ENCODE measurements at places on chromosomes 16 and 17. TPM values are rescaled to one million over a fixed set of nuclear protein-coding genes. Genes with fewer than 3 reads are reported as not detected.
A peak's percentile ranks its signal among the peaks of the same experiment; 100 is the strongest.

DNA sequence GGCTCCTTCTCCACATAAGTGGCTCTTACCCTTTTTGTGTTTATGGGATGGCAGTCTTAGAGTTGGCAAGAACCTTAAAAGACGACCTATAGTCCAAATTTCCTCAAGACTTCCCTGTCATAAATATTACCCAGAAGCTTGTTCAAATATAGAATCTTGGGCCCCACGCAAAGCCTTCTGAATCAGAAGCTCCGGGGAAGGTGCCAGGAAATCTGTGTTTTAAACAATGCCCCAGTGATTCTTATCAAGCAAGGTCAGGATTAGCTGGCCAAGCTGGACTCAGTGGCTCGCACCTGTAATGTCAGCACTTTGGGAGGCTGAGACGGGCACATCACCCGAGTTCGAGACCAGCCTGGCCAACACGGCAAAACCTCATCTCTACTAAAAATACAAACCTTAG, 85.7 kb downstream of the TIMM22 start:
- peak; percentile 79 for DNase-seq

GRCh38 chr17:34451313-34451712, 88.3 kb upstream of the CCL1 start:
- no peak for DNase-seq

- peak; percentile 58 for DNase-seq
Measured at GRCh38 chr16:88768071-88768783, 16.8 kb downstream of the PIEZO1 start.

GRCh38 chr16:82621781-82622180, 5.0 kb upstream of the CDH13 start:
- no peak for DNase-seq

DNA sequence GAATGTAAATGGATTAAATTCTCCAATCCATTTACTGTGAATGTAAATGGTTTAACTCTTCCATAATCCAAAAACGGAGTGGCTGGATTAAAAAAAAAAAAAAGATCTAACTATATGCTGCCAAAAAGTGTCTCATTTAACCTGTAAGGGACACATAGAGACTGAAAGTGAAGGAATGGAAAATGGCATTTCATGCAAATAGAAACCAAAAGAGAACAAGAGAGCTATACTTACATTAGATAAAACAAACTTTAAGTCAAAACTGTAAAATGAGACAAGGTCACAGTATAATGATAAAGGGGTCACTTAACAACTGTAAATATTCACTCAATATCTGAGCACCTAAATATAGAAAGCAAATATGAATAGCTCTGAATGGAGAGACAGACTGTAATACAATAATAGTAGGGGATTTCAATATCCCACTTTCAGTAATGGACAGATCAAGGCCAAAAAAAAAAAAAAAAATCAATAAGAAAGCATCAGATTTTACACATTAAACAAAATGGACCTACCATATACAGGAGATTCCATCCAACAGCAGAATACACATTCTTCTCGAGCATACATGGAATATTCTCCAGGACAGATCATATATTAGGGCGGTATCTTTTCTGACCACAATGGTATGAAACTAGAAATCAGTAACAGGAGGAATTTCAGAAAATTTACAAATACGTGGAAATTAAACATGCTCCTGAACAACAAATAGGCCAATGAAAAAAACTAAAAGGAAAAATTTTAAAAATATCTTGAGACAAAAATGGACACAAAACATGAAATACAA, 36.4 kb downstream of the CDR2 start:
- DNase-seq, result no peak

Gene DNAH9
- 0.98 TPM for total RNA-seq

Data from adrenal gland (tissue), 19 donors.